ENCODE measurements at places on chromosomes 2 and 18. TPM values are rescaled to one million over a fixed set of nuclear protein-coding genes. Genes with fewer than 3 reads are reported as not detected.
A peak's percentile ranks its signal among the peaks of the same experiment; 100 is the strongest.

DNA sequence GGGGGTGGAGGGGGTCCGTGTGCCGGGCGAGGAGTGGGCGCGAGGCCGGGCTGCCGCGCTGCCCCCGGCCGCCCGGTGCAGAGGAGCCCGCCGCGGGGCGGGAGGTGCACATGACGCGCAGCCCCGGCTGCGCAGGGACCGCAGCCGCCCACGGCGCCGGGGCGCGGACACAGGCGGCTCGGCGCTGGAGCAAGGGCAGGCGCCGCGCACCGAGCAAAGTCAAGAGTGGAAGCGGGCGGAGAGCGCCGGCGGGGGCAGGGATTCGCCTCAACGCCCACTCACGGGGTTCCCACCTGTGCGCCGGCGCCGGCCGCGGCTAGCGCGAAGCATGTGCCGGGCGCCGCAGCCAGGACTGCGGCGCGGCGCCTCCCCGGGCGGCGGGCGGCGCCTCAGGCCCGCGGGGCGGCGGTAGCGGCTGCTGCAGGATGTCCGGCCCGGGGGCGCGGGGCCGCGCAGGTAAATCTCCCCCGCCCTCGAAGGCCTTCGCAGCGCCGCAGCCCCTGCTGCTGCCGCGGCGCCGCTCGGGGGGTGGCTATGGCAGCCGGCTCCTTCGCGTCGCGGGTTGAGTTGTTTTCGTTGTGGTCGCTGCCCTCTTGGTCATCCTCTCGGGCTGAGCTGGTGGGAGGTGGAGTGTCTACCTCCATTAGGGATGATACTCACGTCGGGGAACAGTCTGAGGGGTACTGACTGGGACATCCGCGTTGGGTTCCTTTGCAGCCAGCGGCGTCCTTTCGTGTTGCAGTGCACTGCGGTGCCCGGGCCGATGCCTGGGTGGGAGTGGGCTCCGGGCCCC, 216.3 kb upstream of the DTNA start:
- DNase-seq, result no peak

GRCh38 chr18:10121028-10121427, 207.2 kb downstream of the VAPA start:
- DNase-seq, result no peak

DNA sequence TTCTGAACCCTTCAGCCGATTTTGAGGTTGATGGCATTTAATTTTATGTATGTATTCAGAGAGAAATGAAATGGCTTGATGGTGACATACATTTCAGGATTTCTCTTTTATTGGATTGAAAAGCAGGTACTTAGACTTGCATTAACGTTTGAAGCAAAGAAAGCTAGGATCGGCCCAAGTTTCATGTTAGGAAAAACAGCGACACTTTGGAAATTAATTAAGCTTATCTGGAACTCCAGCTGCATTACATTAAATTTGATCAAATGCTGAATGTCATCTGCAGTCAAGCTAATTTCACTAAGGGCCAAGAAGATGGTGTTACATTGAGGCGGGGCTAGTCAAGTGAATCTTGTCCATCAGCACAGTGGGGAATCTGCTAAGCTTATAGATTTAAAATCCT, 441.8 kb downstream of the IRS1 start:
- no peak for DNase-seq

DNA sequence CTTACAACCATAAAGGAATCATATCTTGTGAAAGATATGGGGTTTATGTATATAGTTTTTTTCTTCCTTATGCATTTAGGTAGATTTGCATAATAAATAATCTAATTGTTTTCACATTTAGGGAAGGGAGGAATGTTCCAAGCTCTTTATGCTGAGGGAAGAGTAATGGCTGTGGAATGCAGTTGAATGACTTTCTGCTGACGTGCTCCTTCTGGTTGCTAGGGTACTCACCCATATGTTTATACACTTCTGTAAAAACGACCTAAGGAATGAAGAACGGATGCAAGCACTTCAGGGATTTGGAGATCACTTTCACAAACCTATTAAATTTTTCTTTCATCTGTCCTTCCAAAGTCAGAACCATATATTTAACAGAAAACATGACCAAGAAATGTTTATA, 29.2 kb upstream of the PPP4R1 start:
- peak; percentile 96 for DNase-seq

DNA sequence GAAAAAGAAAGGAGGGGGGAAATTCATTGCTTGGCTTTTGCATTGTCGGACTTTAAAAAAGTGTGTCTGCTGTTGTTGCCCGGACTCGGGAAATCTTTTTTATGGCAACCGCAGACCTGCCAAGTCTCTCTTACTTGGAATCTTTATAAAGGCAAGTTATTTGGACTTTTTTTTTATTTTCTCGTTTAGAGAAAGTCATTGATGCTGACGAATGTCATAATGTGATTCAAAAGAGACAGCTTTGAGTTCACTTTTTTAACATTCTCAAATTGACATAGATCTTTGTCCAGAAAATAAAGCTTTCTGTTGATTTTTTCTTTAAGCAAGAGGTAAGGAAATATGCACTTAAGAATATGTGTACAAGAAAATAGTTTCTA, 651 bp upstream of the ZNF521 start:
- DNase-seq, result no peak

- DNase-seq, result no peak
Measured at GRCh38 chr2:97659256-97660043, 4.4 kb downstream of the ACTR1B start.

The SIX2 gene
- 2.9 TPM for total RNA-seq

The AGXT gene
- not detected for total RNA-seq

The LOXHD1 gene
- not detected for total RNA-seq
